ENCODE measurements at places on chromosomes 11 and 22.

DNA sequence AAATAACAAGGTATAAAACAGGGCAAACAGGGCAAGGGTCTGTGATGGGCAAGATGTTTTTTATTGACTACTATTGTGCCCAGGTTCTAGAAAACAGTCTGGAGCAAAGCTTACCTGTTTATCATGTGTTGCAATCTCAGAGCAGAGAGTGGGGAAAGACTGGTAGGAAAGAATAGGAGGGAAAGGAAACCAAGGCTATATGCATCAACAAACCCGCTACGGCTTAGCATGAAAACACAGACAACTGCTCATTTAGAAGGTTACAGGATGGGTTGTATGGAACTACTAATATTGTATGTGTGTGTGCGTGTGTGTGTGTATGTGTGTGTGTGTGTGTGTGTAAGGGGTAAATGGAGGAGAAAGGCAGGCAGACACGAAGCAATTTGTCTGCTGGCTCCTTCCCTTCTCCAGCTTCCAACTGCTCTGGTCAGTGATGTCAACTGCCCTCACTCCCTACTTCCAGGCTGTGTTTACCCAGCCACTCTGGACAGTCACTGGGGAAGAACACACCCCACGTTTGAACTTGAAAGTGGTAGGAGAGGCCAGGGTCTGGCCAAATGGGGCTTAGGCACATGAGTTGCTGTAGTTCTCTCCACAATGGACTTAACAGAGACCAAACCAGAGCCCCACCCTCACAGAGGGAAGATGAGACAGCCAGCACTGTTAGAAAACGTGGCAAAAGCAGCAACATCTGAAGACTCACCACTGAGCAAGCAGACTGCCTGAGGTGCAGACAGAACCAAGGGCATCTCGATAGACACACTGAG is 47.0 kb downstream of the GAB2 start:
- no peak for DNase-seq

- no peak for DNase-seq
These were observed 21.2 kb upstream of the TRIM44 start for GRCh38 chr11:35641171-35641897.

GRCh38 chr11:45577752-45578151 is 87.7 kb downstream of the CHST1 start:
- no peak for DNase-seq

DNA sequence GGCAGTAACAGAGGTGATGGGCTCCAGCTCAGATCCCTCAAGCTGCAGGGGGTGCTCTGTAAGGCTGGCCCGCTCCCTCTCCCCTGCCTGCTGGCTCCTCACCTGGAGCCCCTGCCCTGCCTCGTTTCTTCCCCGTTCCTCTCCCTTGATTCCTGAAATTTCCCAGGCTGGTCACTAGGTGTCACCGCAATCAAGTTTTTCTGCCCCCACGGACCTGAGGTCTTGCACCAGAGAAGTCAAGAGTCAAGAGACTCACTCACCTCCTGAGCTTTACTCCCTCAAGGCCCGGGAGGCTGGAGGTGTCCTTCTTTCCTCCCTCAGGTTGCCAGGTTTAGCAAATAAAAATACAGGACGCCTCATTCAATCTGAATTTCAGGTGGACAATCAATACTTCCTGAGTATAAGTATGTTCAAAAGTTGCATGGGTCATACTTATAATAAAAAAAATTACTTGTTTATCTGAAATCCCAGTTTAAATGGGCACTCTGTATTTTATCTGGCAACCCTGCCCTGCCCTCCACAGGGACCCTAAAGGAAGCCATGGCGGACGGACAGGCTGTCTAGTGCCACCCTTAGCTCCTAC is 69.2 kb downstream of the SCUBE1 start:
- no peak for DNase-seq

GRCh38 chr11:19225123-19225522 is 15.6 kb downstream of the E2F8 start:
- DNase-seq = no peak

GRCh38 chr11:21888814-21889213 is 304.1 kb upstream of the ANO5 start:
- no peak for DNase-seq

- peak; percentile 95 for DNase-seq
These were observed 9.6 kb upstream of the UCP3 start for GRCh38 chr11:74018331-74019005.

DNA sequence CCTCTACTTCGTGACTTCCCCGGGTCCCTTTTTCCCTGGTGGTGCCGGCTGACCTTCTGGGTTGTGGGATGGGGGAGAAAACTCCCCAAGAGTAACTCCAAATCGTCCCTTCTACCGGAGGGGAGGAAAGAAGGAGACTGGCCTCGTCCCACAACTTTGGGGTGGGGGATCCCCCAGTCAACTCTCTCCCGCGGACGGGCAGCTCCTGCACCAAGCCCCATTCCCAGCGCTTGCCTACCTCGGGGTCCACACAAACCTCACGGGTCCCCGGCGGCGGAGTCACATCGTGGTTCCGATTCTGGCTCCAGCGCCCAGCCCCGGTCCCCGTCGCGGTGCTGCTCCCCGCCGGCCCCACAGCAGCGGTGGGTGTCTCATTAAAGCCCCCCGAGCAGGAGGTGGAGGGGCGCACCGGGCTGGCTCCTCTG is 317 bp downstream of the BDNF start:
- DNase-seq = no peak

- DNase-seq = no peak
These were observed 161.6 kb downstream of the CEP164 start for GRCh38 chr11:117488996-117489952.

- no peak for DNase-seq
These were observed 571 bp downstream of the CCDC15 start for GRCh38 chr11:124954590-124954955.

DNA sequence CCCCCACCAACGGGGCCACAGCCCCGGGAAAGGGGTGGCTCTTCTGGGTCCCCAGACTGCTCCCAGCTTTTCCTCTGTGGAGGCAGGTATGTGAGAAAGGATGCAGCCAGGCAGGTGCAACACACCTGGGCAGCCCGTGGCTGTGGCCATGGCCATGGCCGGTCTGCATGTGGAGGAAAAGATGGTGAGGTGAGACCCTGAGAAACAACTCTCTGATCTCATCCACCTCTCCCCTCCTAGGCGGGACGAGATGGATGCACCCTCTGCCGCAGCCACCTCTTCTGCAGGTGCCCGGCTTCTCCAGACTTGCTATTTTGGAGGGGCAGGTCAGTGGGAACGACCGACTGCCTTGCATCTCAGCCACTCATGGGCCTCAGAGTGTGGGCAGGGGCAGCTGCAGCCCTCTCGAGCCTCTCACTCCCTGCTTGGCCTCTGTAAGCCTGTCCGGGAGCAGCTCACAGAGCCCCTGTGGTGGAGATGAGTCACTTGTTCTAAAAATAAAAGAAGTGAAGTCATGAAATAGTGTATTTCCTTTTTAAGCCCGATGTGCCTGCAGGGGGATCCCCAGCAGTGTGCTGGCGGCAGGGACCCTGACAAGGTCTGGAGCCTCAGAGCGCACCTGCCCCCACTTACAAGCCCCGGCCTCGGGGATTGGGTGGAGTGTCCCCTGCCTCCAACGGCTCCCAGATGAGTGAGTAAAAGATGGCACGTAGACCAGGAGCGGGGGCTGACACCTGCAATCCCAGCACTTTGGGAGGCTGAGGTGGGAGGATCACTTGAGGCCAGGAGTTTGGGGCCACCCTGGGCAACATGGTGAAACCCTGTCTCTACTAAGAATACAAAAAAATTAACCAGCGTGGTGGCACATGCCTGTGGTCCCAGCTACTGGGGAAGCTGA is 10.7 kb downstream of the SMIM38 start:
- no peak for DNase-seq

DNA sequence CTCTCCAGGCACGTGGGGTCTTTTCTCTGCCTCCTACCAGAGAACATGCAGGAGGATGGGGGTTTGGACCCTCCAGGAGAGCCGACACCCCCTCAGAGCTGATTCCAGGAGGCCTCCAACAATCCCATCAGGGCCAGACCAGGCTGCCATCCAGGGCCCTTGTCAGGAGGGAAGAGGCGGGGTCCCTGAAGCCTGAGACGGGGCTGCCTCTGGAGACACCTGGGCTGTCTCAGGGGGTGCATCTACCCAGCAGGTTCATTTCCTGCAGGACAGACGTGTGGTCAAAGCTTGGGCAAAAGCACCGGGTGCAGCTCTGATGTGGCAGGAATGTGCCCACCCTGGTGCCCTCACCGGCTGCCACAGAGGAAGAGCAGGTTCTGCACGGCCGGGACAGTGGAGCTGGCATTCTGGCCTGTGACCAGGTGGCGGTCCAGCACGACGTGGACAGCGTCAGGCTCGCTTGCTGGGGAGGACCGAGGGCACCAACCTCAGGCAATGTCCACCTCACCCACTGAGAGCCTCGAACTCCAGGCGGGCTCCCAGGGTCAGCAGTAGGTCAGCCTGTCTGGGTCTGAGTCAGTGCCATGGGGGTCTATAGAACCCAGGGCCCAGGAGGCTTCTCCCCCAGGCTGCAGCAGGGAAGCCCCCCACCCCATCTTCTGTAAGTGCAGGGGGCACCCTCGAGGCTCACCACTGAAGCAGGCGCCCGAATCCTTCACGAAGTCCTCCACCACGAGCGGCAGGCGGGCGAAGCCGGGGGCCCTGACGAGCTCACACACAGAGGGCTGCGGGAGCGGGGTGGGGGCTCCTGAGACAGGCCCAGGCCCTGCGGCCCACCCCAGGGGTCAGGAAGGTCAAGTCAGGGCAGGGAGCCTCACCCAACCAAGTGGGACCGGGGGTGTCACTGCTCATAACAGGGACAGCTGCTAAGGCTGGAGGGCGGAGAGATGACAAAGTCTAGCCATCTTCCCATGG is 6.4 kb downstream of the GATD1 start:
- DNase-seq = no peak

DNA sequence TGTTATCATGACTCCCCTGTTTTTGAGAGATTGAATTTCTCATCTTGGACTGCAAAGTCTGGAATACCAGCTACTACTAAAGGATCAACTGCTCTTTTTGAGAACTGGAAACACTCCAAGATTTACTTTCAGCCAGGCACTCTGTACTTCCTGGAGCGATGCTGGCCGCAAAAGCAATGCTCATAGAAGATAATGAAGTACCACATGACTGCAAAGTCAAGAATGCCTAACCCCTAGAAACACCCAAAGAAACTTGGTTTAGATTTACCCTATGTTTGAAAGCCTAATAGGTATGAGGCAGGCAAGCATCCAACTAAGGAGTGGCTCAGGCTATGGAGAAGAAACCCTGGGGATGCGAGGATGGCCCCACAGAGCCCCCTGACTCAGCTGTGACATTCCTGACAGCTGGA is 47.7 kb upstream of the ARHGAP20 start:
- DNase-seq = no peak

DNA sequence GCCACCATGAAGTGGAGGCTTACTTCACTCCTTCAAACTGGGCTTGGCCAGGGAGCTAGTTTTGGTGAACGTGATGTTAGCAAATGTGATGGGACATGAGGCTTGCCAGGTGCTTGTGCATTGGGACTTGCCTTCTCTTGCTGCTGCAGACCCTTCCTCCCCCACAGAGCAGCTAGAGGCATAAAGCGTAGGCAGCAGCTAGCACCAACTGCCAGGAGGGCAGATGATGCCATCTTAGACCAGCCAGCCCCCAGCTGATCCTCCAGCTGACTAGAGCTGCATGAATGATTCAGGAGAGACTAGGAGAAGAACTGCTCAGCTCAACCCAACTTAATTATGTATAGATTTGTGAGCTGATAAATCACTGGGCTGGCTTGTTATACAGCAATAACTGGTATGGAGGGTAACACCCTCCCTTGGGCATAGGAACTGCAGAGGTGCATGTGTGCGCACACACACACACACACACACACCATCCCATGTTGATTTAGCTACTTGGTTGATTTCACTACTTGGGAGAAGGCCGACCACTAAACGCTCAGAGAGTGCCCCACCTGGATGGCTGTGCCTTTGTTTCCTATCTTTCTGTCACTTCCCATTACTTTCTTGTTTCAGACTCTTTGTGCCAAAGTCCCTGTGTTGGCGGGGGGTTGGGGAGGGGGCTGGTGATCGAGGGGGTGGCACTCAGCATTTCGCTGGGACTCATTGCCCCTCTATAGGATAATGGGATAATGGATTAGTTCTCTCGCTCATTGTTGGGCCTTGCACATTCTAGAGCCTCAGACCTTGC is 202.8 kb downstream of the ADAMTS15 start:
- no peak for DNase-seq

DNA sequence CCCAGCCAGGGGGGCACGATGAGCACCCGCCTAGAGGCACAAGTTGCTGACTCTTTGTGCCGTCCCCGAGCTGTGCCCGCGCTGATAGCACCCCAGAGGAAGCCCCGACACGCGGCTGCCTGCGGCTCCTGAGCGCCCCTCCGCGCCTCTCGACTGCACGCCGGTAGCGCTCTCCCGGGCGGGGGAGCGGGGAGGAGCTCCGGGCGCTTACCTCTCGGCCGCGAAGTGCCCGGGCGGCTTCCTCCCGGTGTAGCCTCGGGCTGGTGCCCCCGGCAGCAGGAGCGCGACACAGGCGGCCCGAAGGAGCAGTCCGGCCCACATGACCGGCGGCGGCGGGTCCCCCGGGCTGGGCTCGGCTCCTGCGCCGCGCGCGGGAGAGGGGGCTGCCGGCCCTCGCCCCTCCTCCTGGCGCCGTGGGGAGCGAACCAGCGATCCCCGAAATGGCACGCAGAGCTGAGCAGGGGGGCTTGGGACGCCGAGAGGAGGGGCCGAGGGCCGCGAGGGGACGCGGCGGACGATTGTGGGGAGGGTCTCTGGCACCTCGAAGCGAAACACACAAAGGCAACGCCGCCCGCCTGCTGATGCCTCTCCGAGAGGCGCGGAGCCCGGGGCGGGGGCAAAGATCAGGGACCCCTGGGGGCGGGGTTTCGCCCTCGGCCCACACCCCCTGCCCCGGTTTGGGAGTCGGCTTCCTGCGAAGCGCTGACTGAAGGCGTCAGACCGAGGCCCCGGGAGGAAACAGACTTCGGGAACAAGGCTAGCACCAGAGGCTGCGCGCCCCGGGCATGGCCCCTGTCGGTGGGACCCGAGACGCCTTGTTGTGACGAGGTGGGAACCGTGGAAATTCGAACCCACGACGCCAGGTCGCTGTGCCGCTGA is at the start of gene VWCE:
Gene VWCE (minus strand): TSS at position 600 of the 879 bp plus-strand sequence. CDS start 279 bp downstream, at position 321.
- peak; percentile 78 for DNase-seq

DNA sequence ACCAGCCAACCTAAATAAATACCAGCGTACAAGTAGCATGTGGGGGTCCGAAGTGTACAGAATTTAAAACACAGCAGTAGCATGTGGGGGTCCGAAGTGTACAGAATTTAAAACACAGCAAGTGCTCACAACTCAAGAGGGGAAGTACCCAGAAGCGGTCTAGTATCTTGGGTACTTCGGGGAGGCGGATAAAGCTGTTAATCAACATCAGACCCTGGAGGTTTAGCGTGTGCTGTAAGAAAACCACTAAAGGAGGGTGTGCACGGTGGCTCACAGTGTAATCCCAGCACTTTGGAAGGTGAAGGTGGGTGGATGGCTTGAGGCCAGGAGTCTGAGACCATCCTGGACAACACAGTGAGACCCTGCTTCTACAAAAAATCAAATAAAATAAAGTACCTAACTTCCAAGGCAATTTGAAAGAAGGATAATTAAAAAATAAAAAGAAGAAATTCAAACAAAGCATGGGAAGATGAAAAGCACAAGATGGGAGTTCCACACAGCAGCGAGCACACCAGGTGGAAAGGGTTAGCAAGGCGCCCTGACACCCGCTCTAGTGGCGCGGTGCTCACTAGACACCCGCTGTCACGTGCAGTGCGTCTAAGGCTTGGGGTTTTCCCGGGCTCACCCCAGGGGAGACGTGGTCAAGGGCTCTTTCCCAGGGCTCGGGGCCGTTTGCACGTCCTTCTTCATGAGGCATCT is 35.0 kb upstream of the MOB2 start:
- DNase-seq = peak; percentile 5

Measured in Right ventricle myocardium inferior (tissue), 1 donor.